Activated CD4-positive, alpha-beta T cell treated with anti-CD3 and anti-CD28 coated beads, Interleukin-2, amount 10 ng/mL, durations not matched to agents 24 days and 14 days (primary cell): ENCODE measurements at places on chromosomes 3 and 15. TPM values are rescaled to one million over a fixed set of nuclear protein-coding genes. Genes with fewer than 3 reads are reported as not detected.

WDR93 gene
- not detected in 2 replicates for total RNA-seq

DNA sequence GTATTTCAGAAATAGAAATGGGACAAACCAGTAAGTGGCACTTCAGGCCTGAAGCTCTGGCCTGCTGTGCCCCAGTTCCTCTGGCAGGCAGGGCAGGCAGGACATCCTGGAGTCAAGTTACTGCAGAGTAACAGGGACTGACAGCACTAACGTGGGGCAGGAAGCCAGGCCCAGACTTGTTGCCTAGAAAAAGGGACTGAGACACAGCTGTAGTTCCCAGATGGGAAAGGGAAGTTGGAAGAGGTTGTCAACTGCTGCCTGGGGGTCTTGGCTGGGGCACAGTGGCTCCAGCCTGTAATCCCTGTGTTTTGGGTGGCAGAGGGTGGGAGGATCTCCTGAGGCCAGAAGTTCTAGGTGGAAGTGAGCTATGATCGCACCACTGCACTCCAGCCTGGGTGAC, 171.9 kb downstream of the FMN1 start:
- no peak for DNase-seq

DNA sequence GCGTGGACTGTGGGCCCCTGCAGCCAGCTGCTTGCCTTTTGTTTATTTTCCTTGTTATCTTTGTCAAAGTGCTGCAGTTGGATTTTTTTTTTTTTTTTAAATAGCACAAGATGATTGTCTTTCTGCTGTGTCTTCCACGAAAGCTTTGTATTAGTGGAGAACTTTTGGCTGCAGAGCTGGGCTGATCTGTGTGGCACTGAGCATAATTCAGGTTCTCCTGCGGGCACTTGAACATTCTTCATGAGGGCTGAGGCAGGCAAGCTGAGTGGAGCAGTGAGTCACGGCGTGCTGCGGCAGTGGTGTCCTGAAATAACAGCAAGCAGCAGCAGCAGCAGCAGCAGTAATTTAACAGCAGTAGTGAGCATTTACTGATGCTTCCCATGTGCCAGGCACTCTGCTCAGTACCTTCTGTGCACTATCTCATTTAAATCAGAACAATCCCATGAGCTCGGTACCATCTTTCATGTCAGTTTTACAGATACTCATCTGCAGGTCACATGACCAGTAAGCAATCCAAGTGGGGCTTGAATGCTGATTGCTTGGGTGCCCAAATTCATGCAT, 45.8 kb downstream of the MITF start:
- DNase-seq, result no peak

GOLGA8T gene
- not detected in 2 replicates for total RNA-seq

DNA sequence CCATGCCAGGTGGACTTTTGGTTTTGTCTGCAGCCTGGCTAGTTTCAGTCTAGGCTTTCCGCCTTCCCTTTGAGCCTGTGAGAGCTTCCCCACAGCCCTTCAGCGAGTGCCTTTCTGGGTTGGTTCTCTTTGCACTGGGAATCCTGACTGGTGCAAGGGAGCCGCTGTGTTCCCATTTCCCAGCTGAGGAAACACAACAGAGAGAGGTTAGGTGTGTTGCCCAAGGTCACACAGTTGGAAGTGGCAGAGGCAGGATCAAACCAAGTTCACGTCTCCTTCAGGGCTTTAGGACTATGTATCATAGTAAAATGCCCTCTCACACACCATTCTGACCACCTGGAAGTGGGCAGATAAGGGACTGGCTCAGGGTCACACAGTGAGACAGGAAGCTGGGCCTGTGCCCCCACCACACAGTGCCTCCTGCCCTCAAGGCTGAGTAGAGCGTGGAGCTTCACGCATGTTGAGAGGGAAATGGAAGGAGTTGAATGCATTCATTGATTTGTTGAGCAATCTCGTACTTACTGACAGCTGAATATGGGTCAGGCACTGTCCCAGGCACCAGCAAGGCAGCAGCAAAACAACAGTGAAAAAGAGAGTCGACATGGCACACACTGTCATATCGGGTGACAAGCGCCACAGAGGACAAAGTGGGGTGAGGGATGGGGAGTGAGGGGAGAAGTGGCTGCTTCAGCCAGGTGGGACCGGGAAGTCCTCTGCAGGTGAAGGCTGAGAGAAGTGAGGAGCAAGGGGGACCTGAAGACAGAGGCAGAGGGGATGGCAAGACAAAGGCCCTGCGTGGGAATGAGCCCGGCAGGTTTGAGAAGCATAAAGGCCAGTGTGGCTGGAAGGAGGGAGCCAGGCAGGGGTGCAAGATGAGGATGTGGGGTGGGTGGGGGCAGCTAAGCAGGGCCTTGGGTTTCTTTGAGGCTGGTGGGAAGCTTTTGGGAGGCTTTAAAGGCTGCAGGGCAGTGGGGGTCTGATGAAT, 12.3 kb upstream of the ANPEP start:
- DNase-seq, result no peak

DNA sequence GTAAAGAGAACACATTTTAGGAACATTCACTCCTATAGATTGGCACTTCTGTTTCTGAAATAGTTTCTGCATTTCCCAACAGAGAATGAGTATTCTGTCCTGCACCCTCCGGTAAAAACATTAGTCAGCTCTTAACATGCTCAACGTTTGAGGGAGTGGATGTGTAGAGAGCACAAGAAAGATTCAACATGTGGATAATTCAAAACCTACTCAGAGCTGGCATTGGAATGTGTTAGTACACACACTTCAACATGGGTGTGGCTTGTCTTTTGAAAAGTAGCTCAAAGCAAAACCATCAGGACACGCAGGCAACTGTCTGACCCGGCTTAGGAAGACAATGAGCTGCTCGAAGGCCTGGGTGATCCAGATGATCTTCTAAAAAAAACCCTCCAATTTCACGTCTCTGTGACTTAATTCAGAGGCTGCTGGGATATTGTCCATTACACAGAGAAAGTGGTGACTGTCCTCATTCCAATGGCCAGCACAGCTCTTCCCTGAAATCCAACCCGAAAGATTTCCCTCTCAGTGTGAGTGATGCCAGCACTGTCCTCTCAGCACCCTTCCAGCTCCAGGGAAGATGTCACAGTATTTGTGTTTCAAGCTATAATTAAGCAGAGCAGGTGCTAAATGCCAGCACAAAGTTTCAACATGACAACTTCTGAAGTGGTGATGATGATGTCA, 18.1 kb downstream of the FBN1 start:
- DNase-seq, result no peak
